Thoracic aorta endothelial cell (primary cell): ENCODE measurements at places on chromosomes 1 and 21. TPM values are rescaled to one million over a fixed set of nuclear protein-coding genes. Genes with fewer than 3 reads are reported as not detected.

Gene FMO2
- total RNA-seq, result not detected in 2 replicates

Gene MMEL1
- 1.1 and 3.5 TPM in 2 replicates for total RNA-seq

Gene AHCYL1
- 61.2 and 76.2 TPM in 2 replicates for total RNA-seq

Gene RAB25
- total RNA-seq, result not detected in 2 replicates
